HCEC 1CT (cell line): ENCODE measurements at places on chromosomes 7 and 10.

DNA sequence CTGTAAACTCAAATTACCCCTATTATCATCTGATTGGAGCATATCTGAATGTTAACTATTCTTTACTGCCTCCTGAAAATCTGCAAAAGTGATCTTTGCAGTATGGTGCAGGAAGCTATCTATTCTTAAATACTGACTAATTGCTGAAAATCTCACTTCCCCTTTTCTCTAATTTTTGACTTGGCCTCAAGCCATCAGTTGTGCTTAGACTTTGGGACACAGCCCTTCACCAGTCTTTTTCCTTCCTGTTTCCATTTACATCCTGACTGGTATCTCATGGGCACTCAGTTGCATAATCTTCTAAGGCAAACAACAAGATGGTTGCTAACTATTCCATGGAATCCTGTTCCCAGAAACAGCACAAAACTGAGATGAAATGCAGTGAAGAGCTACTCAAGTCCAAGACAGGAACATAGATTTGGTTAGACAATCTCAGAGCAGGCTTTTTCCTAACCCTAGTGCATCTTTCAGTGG, 228.5 kb downstream of the SORCS1 start:
- no peak for DNase-seq

DNA sequence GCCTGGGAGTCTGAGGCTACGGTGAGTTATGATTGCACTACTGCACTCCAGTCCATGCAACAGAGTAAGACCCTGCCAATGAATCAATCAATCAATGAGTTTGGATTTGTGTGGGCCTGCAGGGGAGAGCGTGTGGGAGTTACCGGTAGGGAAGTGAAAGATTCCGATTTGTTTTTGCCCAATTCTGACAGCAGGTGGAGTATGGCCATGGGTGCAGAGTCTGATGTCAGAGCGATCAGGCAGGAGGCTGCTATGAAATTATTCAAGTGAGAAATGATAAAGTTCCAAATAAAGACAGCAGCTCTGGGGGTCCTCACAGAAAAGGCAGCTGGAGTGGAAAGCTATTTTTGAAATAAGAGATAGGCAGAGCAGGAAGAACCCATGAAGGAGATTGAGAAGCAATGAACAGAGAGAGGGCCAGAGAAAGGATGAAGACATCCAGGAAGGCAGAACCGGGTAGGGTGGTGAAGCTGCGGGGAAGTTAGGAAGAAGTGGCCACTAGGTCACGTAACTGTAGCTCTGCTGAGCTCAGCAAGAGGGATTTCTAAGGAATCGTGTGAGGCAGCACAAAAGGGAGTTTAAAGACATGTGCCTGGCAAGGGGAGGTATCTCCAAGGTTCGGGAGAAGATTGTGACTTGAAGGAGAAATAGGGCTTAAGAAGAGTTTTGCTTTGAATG, 93.7 kb upstream of the NMT2 start:
- no peak for DNase-seq

DNA sequence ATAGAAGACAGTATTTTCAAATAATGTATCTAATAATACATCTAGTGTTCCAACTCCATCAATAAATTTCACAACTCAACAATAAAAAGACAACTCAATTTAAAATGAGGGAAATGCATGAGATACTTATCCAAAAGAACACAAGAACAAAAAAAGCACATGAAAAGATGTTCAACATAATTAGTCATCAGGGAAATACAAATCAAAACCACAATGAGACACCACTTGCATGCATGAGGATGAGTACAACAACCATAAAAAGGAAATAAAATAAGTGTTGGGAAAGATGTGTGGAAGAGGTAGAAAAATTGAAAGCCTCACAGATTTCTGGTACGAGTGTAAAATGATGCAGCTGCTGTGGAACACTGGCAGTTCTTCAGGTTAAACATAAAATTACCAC, 111.6 kb upstream of the PTPRZ1 start:
- peak; percentile 15 for DNase-seq

GRCh38 chr10:98235846-98236245, 32.1 kb downstream of the LOXL4 start:
- no peak for DNase-seq

- DNase-seq = no peak
Measured at GRCh38 chr10:78579576-78579975, 489.2 kb upstream of the ZMIZ1 start.

DNA sequence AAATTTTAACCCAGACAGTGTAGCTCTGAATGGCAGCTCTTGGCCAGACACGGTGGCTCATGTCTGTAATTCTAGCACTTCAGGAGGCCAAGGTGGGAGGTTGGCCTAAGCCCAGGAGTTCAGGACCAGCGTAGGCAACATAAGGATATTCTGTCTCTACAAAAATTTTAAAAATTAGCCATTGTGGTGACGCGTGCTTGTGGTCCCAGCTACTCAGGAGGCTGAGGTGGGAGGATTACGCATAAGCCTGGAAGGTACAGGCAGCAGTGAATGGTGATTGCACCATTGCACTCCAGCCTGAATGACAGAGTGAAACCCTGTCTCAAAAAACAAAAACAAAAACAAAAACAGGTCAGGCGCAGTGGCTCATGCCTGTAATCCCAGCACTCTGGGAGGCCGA, 50.0 kb downstream of the SUFU start:
- DNase-seq = no peak

DNA sequence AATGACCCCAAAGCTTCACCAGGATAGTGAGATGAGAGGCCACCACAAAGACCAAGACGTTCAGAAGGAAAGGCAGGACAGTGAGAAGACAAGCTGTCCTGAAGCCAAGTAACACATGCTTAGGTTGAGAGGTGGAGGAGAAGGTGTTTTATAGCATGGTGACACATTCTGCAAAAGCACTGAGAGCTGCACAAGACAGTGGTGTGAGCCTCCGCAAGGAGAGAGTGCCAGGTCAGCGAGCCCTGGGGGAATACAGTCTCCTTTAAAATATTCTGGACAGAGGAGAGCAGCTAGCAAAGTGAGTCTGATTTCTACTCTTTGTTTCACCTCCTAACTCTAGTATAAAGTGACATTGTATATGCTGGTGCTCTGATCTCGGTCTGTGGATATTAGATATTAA, 68.0 kb upstream of the VKORC1L1 start:
- DNase-seq = no peak

- no peak for DNase-seq
Measured at GRCh38 chr10:119360181-119360921, 153.0 kb downstream of the GRK5 start.
